ENCODE measurements at places on chromosomes 4 and X.

DNA sequence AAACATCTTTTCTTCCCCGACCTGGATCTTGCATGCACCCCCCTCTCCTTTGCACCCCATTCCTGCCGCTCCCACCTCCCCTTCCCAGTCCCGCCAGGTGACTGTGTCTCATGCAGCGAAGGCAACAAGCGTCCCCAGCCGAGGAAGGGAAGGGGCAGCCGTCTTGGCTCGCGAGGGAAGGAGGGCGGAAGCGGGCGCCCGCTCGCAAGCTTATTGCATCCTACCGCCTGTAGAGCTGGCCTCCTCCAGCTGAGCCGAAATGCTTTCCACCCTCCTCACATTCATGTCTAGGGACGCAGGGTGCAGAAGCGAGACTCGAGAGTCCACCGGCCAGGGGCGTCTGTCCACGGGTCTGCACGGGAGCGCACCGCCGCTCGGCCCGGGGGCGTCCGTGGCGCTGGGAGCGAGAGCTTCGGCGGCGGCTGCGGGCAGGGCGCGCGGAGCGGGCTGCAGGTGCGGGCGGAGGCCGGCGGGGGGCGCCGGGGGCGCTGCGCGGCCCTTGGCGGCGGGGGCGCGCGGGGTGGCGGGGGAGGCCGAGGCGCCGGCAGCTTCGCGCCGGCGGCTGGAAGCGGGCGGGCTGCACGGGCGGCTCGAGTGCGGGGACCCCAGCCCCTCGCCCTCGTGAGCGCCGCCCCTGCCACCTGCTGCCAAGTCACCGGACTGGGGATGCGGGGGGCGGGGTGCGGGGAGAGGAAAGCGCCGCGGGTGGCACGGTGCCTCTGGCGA lies at the start of gene KCNIP4:
TSS of gene KCNIP4 (minus strand) at position 426 of the 726 bp plus-strand sequence.
- peak; percentile 28 for DNase-seq

DNA sequence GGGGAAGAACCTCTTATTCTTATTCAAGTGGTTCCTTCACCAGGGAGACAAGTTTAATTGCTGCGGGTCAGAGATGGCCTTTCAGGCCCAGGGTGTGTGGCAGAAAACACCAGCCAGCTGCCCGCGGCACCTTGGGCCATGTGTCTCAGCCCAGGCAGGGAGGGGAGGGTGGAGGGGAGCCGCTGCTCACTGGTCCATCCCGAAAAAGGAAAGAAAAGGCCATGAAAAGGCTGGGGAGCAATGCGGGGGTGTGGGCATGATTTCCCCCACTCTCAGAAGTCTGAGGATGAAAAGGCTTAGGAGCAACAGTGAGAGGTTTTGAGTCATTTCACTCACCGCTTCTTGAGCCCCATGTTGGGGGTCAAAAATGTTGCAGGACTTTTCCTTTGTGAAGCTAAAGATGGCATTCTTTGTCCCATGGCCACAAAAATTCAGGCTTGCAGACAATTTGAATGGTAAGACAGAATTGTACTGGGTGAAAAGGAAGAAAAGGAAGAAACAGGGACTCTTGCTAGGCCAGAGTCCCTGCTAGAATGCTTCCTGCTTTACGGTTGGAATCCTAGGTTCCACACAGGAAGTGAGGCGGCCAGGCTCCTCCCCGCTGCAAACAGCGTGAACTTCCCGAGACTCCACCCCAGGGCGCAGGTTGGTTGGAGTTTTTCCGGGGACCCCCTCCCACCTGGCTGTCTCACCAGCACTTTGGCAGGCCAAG lies 17.4 kb upstream of the FAM47E start:
- DNase-seq, result no peak

- no peak for DNase-seq
Measured at GRCh38 chr4:127685292-127685691, 44.9 kb upstream of the SLC25A31 start.

GRCh38 chr4:84792366-84793301 lies 173.9 kb downstream of the WDFY3 start:
- DNase-seq, result peak; percentile 31

- DNase-seq, result no peak
Measured at GRCh38 chr4:98908182-98908581, 20.8 kb downstream of the EIF4E start.

DNA sequence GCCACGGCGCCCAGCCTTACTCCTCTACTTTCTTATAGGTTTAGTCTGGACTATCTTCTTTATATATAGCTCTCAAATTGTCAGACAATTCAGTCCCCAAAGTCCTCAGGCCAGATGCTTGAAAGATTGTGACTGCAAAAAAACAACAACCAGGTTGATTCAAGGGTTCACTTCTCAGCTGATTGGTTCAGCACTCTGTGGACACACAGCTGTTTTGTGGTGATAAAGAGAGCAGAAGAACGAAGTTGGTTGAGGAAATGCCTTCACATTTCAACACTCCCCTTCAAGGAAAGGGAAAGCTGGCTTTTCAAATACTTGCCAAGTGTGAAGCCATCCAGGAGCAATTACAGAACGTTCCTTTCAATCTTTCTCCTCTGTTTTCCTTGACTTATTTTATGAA lies 166.8 kb downstream of the SHROOM3 start:
- peak; percentile 62 for DNase-seq

DNA sequence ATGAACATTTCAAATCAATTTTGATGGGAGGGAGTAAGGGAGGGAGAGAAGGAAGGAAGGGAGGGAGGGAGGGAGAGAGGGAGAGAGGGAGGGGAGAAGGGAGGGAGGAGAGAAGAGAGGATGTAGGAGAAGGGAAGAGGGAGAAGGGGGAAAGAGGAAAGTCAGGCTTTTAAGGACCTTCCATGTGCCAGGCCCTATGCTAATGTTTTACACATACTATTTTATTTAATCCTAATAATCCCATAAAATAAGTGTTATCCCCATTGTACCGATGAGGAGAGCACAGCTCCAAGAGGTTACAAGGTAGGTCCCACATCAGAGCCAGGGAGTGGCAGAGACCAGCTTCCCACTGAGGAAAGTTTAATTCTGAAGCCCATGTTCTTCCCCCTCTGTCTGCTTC lies 341.9 kb downstream of the RAB28 start:
- no peak for DNase-seq

GRCh38 chr4:109206620-109207019 lies 95.8 kb downstream of the COL25A1 start:
- DNase-seq, result peak; percentile 14

DNA sequence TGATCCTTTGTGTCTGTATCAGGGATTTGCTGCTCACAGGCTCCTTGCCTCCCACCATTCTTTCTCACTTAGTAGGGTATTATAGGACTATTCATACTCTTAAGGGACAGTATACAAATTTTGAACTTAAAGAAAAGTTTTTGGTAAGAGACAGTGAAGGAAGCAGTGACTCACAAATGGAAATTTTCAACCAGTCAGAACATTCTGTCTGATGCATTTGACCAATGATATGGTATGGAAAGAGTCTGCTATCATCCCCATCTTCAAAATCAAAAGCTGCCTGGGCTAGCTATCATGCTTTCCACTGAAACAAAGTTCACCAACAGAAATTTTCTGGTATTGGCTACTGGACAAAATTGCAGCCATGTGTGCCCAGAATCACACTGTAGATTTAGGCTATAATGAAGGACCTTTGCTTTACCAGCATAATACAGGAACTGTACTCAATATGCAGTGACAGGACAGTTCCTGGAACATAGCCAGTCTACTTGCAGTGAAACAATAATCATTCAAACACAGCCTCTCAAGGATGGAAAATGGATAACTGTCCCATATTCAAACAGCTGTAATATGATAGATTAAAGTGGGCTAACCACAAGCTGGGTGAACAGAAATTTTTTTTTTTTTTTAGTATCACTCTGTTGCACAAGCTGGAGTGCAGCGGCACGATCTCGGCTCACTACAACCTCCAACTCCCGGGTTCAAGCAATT lies 109.0 kb upstream of the ACSL4 start:
- no peak for DNase-seq

GRCh38 chr4:8352368-8353157 lies 83.0 kb downstream of the HTRA3 start:
- DNase-seq, result no peak

DNA sequence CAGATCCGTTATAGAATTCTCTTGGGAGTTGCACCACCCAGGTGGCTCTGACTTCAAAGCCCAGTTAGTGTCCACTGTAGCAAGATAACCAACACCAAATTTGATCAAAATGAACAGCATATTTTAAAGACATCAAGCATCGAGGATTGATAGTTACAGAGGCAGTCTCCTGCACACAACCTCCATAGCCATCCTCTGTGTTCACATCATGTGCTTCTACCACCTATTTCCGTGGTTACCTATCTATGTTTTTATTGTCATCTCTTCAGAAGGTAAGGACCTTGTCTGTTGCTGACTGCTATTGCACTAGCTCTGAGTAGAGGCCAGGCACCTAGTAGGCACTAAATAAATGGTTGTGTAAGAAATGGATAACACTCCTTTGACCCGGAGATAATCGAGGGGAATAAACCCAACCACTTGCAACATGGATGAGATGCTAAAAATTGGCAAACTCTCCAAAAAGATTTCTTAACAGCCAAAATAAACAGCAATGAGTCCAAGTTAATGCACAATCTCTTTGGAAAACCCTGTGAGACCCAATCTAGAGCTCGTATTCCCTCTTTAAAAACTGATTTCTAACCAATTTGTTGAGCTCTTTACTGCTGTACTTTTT lies 14.7 kb upstream of the C1QTNF7 start:
- no peak for DNase-seq

DNA sequence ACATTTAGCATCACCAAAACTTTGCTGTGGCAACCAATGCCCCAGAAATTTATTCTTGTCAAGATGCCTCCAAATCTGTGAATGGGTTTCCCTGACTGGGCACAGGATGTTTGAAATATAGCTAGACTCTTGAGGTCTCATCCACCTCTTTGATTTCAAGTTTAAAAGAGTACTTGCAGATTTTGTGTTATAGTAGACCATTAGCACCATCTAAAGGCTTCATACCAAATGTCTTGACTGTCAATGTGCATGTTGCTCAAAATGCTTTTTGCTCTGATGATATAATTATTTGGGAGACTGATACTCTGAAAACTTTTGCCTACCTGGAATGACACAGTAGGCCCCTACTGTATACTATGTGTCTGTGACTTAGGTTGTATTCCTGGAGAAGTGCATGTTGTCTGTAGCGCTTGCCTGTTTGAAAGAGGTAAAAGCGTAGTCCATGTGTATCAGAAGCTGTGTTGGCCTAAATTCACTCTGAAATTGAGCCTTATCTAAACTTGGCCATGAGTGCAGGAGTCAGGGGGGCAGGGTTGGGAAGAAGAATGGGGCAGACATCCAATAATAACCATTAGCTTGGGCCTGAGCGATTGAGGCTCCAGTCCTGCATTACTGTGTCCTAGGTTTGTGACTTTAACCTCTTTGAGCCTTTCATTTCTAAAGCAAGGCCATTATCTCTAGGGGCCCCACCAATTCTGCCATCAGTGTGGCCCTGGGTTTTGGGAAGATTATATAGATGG lies 33.8 kb downstream of the NDP start:
- no peak for DNase-seq

- no peak for DNase-seq
Measured at GRCh38 chr4:125572601-125573000, 257.8 kb downstream of the FAT4 start.

GRCh38 chr4:16682975-16683374 lies 215.5 kb downstream of the LDB2 start:
- DNase-seq, result no peak

DNA sequence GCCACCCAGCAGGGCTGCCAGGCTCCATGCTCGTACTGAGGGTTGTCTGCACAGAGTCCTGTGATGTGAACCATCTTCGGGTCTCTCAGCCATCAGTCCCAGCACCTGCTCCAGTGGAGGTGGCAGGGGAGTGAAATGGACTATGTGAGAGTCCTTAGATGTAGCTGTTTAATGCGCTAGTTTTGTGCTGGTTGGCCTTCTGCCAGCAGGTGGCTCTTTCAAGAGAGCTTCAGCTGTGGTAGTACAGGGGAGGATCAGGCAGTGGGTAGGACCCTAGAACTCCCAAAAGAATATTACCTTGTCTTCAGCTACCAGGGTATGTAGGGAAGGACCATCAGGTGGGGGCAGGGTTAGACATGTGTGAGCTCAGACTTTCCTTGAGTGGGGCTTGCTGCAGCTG lies 1066.0 kb downstream of the GLUD2 start:
- DNase-seq, result no peak

GRCh38 chrX:101462892-101463291 lies 22.4 kb upstream of the ARMCX4 start:
- DNase-seq, result peak; percentile 55

GRCh38 chr4:53116954-53117353 lies 248.9 kb downstream of the SCFD2 start:
- peak; percentile 13 for DNase-seq

GRCh38 chr4:177410566-177410965 lies 31.7 kb downstream of the AGA start:
- no peak for DNase-seq

All from myocyte (in vitro differentiated cells).